CD4-positive, alpha-beta memory T cell (primary cell): ENCODE measurements at places on chromosomes 5 and 9. TPM values are rescaled to one million over a fixed set of nuclear protein-coding genes. Genes with fewer than 3 reads are reported as not detected.

WHRN gene
- polyA plus RNA-seq, result 0.24 TPM

DNA sequence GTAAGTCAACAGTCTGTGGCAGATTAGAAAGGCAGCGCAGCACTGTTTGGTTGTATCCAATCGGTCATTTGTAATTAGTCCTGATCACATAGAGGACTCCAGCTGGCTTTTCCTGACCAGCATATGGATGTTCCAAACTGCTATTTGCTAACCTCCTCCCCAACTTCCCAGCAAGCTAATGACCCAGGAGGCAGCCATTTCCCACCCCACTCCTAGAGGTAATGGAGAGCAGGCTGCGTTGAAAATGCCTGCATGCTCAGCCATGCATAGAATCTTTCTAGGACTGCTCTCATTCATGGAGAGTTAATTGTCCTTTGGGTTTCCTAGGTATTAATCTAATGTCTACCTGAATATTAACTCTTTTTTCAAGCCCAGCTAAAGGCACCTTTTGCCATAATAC is 850.6 kb upstream of the WWC1 start:
- DNase-seq, result no peak

RNF208 gene
- not detected for polyA plus RNA-seq

TUSC1 gene
- polyA plus RNA-seq, result 0.32 TPM

GRCh38 chr9:76162086-76162730 is 232.0 kb downstream of the RFK start:
- DNase-seq, result no peak

GRCh38 chr5:176530983-176531901 is 6.0 kb downstream of the RNF44 start:
- DNase-seq, result peak; percentile 15
